ENCODE measurements at places on chromosomes 12 and 14.
A peak's percentile ranks its signal among the peaks of the same experiment; 100 is the strongest.

DNA sequence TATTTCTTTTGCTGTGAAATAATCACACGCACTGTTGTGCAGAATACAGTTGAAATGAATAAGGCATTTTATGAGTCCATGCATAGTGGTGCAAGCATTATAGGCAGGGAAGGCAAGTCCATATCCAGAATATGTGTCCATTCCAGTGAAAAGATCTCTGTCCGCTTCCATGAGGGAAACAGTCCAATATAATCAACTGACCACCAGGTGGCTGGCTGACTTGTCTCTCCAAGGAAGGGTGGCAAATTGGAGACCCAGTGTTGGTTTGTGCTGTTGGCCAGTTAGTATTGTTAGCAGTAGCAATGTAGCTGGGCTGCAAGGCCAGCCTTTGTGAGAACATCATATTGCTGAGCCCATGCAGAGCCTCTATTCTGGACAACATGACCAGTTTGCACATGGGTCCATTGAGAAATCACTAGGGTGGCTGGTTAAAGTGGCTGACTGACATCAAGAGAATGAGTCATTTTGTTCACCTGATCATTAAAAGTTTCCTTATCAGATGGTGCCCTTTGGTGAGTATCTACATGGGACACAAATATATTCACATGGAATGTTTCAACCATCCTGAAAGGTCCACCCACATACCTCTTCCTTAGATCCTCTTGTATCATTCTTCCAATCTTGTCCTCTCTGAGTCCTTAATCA is 17.3 kb upstream of the YAF2 start:
- DNase-seq = no peak

- DNase-seq = peak; percentile 3
Observed at GRCh38 chr12:54352022-54352531, 12.2 kb downstream of the GPR84 start.

GRCh38 chr12:113043240-113043639 is 13.3 kb upstream of the DTX1 start:
- DNase-seq = no peak

DNA sequence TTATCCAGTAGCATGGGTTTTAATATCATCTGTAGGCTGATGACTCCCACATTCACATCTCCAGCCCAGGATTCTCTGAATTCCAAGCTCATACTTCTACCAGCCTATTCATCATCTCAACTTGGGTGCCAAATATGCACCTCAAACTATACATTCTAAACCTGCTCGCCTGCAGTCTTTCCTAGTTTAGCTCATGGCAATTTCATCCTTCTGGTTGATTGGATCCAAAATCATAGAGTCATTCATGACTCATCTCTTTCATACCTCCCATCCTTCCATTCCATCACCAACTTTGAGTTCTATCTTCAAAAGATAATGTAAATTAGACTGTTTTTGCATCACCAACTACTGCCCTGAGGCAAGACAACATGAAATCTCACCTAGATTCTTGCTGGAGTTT is 99.7 kb upstream of the EGLN3 start:
- DNase-seq = no peak

DNA sequence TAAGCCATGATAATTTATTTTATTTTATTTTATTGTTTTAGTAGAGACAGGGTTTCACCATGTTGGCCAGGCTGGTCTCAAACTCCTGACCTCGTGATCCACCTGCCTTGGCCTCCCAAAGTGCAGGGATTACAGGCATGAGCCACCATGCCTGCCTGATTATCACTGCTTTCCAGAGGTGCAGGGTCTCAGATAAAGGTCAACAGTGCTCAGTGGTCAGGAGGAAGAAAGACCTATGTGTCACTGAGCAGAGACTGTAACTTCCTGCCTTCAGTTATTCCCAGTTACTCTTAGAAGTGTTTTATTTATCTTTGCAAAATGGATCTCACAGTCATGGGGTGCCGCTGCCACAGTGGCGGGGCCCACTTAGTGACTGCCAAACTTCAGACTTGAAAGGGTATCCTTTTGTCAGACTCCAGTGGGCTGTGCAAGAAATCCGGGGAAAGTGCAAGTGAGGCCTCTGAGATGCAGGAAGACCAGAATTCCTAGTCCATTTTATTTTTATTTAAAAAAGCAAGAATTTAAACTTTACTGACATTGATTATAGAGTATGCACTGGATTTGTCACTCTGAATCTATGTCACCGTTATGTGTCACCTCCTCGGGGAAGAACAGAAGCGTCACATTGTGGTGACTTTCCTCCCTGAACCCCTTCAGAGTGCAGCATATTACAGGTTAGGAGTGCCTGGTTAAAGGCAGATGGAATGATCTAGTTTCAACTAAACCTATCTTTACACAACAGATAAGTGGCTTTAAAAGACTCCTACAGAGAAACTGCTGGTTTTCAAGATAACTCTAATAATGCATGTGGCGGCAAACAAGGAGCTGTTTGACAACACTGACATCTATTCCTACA is 59.1 kb upstream of the BICD1 start:
- no peak for DNase-seq

DNA sequence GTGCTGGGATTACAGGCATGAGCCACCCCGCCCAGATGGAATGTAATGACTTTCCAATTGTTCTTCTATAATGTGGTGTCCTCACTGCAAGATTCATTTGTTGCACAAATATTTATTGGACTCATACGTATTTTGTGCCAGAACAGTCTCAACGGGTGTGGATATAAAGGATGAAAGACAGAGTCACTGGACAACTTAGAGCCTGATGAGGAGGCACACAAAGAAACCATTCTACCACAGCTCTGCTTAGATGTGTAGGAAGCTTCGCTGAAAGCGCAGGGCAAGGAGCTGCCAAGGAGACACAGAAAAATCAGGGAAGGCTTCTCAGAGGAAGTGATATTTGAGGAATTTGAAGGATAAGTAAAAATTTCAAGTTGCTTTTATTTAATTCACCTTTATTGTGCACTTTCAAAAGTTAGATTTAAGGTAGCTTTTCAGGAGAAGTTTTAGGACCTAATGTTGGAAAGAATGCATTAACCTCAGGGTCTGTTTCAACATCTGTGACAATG is 41.6 kb upstream of the STON2 start:
- DNase-seq = no peak

DNA sequence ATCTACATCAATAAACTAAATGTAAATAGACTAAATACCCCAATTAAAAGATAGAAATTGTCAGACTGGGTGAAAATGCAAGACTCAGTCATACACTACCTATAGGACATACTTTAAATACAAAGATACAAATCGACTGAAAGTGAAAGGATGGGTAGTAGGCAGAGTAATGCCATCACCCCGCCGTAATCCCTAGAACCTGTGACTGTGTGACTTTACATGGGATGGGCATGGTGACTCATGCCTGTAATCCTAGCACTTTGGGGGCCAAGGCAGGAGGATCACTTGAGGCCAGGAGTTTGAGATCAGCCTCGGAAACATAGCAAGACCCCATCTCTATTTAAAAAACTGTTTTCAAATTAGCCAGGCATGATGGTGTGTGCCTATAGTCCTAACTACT is 2.6 kb upstream of the EVL start:
- no peak for DNase-seq

DNA sequence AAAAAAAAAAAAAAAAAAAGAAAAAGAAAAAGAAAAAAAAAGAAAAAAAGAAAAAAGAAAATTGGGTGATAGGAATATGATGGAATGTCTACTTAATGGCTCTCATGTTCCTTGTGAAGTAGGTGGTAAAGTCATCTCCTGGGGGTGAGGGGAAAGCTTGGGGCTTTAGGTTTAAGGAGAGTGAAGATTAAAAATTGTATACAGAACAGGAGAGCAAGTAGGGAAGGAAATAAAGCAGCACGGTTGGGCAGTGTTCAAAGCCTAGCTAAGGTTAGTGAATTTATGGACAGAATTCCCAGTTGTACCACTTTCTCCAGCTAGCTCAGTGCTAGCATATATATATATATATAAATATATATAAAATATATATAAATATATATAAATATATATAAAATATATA is 40.0 kb upstream of the SLC2A13 start:
- no peak for DNase-seq

DNA sequence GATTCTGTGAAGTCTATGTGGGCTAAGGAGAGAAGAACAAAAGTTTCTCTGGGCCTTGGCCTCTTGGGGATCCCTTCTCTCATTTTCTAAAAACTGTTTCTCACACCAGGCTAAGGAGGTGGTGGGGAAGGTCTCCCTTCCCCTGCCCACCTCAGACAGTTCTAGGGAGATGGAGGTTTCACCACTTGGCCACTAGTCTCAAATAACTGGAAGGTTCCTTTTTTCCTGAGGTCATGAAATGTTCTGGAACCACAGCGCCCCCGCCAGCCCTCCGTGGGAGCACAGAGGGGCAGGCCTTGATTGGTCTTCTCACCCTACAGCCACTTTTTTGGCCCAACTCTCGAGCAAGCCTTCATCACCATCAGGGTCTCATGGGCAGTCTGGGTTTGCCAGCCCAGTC is 12.6 kb downstream of the C12orf43 start:
- no peak for DNase-seq
